ENCODE measurements at places on chromosomes 6 and 20.

GRCh38 chr20:11338496-11339306 lies 579.0 kb upstream of the BTBD3 start:
- DNase-seq, result no peak

DNA sequence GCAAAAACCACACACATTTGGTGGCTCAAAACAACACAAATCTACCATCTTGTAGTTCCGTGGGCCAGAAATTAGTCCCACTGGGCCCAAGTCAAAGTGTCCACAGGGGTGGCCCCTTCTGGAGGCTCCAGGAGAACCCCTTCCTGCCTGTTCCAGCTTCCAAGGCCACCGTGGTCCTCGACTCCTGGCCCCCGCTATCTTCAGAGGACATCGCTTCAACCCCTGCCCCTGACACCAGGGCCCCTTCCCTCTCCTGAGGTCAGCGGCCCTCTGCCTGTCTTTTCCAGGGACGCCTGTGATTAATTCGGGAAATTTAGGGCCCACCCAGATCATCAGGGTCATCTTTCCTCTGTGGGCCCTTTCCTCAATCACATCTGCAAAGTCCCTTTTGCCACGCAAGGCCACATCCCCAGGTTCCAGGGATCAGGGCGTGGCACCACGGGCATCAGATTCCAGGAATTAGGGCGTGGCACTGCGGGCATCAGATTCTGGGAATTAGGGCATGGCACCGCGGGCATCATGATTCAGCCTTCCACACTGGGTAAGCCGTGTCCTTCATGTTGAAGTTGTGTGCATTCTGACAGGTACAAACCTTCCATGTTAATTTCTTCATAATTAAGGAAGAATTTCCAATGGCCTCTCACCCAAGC lies 59.9 kb upstream of the SMOC2 start:
- DNase-seq, result no peak

- no peak for DNase-seq
Measured at GRCh38 chr6:62740596-62740995, 454.6 kb upstream of the KHDRBS2 start.

GRCh38 chr20:41003143-41003935 lies 25.3 kb upstream of the TOP1 start:
- DNase-seq, result no peak

- no peak for DNase-seq
Measured at GRCh38 chr20:21832442-21833385, 127.2 kb downstream of the PAX1 start.

DNA sequence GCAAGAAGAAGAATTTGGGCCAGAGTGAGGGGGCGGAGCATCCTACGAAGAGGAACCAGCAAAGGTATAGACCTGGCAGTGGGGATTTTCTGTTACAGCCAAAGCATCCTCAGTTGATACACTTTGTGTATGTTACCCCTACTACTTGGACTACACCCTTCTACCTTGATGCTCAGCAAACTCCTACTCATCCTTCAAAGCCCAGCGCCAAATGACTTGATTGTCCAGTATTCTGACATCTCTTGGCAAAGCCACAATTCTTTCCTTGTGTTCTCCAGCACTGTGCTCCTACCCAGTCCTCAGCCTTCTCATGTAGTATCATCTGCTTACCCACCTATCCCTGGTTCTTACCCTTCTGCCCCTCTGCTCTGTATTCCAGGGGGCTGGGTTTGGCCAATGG lies 21.7 kb upstream of the CTNNBL1 start:
- no peak for DNase-seq

- DNase-seq, result no peak
Measured at GRCh38 chr20:34246126-34246626, 5.0 kb downstream of the ASIP start.

DNA sequence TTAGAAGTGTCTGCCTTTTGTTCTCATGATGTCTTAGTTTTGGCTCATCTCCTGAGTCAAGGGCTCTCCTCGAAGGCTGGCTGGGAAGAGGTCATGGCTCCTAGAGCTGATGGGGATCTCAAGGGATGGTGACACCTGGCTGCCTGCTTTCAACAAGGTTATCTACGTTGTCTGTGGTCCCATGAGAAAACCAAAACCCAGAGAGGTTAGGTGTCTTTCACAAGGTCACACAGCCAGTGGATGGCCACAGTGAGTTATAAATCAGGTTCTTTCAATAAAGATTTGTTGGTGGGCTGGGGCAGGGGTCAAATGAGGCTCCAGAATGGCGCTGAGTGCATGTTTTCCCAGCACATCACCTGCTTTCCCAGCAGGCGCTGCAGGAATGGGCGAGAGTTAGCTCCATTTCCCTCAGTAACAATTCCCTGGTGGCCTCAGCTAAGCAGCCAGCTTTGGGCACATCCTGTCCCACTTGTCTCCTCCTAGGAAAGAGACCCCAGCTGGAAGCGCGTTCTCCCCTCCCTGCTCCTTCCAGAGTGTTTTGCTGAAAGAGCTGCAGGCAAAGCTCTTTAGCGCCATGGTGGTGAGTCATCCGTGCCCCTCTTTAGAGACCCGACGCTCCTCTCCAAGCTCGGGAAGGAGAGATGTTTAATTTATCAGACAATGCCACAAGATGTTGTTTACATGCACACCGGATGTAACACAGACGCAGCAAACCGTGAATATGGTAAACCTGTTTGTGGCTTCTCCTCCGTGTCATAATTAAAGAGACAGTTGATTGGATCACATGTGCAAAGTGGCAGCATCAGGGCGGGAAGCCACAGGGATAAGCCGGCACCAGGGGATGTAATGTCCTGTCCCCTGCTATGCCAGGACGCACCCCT lies 109.7 kb downstream of the LRFN2 start:
- DNase-seq, result no peak

GRCh38 chr6:99868074-99868702 lies 125.8 kb downstream of the MCHR2 start:
- DNase-seq, result peak; percentile 89

DNA sequence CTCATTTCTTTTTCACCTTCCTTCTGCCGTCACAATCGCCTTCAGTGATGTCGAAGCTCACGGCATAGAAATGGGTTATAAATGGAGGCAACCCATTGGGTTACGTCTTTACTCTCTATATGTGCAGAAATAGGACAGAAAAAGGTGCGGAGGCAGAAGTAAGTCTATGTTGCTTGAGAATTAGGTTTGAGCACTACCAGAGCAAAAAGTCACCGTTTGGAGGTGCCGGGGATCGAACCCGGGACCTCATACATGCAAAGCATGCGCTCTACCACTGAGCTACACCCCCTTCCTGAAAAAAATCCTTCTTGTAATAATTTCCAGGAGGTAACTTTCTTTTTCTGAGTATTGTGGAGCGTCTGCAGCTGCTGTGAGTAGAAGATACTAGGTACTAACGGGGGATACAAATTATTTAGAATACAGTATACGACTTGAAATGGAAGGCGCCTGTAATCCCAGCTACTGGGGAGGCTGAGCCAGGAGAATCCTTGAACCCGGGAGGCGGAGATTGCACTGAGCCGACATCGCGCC lies 134.2 kb downstream of the TRIM27 start:
- peak; percentile 4 for DNase-seq

DNA sequence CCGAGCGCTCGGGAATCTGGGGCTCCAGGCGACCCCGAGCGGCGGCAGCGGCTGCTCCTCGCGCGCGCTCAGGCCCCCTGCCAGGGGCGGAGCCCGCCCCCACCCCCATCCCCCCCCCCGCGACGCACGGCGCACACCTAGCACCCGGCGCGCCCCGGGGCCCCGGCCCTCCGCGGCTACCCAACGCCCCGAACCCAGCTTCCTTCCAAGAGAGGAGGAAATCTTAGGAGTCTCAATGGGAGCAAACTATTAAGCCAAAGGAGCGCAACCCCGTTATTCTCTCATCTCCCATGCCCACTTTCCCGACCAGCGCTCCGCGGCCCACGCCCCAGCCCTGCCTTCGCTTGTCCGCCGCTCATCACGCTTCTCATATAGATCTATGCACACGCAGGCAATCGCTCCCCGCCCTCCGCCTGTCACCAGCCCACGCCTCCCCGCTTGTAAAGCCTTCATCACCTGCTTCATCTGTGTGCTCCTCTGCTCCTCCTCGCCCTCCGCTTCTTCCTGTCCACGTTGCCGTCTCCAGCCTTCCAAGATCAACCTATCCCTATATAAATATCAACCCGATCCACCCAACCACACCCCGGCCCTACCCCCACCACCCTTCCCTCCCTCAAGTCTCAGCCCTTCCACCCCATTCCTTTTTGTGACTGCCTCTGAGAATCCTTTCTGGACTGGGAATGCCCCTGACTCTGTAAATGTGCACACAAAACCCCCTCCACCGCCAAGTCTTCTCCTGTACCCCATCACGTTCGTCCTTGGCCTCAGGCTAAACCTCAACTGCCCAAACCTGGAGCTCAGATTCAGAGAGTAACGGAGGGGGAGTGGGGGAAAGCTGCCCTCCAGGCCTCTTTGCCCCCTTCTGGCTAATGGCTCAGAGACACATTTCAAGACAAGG lies at the start of gene DLK2:
DLK2 (minus strand) TSS at position 18 of the 898 bp plus-strand sequence. CDS start 723 bp downstream, outside the sequence.
- no peak for DNase-seq

DNA sequence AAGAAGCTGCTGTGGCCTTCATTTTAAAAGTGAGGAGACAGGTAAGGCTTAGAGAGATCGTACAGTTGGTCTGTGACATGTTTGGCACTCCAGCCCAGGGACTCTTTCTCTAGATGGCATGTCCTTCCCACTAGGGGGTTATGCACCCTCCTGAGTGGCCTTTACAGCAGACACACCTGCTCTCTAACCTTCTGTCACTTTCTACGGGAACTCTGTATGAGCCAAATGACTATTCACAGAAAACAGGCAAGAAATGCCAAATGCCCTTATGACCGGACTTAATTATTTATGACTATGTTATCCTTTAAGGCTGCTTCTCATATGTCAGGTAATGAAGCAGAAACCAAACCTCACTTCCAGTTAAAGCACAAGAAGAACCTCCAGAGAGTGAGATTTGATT lies 91.2 kb downstream of the MAP3K5 start:
- DNase-seq, result no peak

DNA sequence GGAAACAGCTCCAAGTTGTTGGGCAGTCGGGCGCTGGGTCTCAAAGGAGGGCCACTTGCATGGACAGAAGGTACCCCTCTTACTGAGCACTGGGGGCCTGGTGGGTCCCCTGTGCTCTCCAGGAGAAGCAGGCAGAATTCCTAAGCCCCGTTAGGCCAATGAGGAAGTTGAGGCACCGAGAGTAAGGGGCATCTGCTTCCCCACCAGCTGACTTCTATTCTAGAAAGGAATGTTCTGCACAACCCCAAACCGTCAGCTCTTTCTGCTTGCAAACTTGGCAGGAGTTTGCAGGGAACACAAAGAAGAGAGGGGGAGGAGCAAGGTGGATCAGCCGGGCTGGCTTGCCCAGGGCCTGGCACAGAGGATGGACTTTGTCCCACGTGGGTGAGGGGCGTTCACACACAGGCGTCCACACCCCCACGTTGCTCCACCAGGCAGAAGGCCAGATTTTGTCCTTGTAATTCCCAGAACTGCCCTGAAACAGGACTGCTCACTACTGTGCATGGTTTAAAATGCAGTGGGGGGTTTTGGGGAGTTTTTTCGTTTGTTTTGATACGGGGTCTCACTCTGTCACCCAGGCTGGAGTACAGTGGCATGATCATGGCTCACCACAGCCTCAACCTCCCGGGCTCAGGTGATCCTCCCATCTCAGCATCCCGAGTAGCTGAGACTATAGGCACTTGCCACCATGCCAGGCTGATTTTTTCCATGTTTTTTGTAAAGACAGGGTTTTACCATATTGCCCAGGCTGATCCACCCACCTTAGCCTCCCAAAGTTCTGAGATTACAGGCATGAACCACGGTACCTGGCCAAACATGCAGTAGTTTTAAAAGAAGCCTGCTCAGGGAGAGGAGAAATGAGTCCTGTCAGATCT lies 93.3 kb downstream of the SNX5 start:
- DNase-seq, result peak; percentile 64

- peak; percentile 13 for DNase-seq
Measured at GRCh38 chr20:8647961-8648441, 420.9 kb upstream of the PLCB4 start.

GRCh38 chr6:147527197-147527596 lies 18.7 kb downstream of the SAMD5 start:
- no peak for DNase-seq

- no peak for DNase-seq
Measured at GRCh38 chr20:59375541-59375940, 75.1 kb downstream of the EDN3 start.

DNA sequence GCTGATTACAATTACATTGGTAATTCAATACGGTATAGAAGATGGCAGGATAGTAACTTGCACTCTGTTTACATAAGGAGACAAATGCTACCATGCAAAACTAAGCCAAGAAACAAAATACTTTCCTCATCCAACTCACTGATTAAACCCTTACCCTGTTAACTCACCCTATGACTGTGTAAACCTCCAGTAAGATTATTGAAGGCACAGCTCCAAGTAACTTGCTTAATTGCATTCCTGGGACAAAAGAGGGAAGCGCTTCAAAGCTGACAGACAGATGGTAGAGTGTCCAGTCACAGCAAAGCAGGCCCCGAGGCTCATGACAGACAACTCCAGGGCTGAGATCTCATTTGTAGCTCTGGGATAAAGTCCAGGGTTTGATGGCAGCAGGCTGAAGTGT lies 6.9 kb upstream of the KIF16B start:
- DNase-seq, result no peak

GRCh38 chr6:21801446-21802174 lies 208.1 kb downstream of the SOX4 start:
- DNase-seq, result no peak

GRCh38 chr6:133644892-133645619 lies 243.9 kb upstream of the TCF21 start:
- DNase-seq, result no peak

GRCh38 chr6:151043944-151044343 lies 178.4 kb downstream of the MTHFD1L start:
- DNase-seq, result no peak

DNA sequence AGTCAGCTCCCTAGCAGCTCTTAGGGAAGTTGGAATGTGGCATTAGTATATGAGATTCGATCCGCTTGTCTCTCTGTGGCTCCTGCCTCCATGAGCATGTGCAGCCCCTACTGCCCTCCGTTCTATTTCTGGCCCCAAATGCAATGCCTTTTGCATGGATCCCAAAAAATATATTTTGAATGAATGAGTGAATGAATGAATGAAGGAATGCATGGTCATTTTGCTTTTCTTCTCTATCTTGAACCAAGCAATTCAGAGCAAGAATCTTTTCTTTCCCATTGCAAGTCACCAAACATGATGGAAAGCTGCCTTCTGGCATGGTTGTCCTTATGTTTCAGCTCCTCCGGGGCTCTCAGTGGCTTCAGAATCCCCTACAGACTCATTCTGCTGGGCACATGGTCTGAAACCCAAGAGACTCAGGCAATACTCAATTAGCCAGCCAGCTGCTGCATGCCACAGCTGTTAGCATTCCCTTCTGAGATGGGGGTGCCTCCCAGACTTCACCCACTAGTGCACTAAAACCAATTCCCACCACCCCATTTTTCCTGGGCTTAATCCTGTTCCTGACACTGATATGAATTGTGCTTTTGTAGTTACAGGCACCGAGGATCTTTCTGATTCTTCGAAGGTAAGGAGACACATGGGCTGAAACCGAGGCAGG lies 2.6 kb upstream of the IYD start:
- DNase-seq, result no peak

- DNase-seq, result no peak
Measured at GRCh38 chr6:41582540-41582939, 36.4 kb downstream of the FOXP4 start.

GRCh38 chr6:113375950-113376846 lies 480.9 kb upstream of the MARCKS start:
- DNase-seq, result no peak

Measured in nucleus accumbens (tissue), 56 donors.